ENCODE measurements at places on chromosomes 3 and 15.

- no peak for DNase-seq
Observed at GRCh38 chr15:30941520-30941919, 37.8 kb downstream of the FAN1 start.

DNA sequence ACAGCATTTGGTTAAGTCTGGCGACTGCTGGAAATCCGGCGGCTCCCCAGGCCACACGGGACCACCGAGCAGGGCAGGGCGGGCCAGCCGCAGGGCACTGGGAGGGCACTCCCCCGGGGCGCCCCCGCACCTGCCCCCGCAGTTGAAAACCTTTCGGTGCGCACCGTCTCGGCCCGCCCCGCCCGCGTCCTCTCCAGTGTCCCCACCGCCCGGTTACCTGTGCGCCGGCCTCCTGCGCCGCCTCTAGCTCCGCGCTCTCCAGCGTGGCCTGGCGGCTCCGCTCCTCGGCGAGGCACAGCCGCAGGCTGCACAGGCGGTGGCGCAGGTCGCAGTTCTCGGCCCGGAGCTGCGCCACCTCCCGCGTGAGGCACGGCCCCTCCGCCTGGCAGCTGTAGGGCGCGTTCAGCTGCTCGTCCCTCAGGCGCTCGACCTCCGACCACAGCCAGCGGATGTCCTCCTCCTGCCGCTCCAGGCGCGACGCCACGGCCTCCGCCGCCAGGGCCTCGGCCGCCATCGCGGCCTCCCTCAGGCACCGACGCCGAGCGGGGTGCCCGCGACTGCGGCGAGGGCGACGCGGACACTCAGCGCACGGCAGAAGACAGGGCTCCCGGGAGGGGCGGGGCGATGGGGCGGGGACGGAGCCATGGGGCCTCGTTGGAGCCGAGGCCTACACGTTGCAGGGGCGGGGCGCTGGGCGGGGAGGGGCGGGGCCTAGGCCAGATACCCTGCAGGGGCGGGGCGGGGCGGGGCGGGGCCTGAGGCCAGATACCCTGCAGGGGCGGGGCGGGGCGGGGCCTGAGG, at the start of gene TARS3:
Gene TARS3, minus strand, starts transcription at position 600 of the 801 bp plus-strand sequence. Its CDS starts 86 bp downstream, at position 514.
- peak; percentile 94 for DNase-seq

- peak; percentile 27 for DNase-seq
Observed at GRCh38 chr15:29103824-29104565, 165.6 kb downstream of the NSMCE3 start.

DNA sequence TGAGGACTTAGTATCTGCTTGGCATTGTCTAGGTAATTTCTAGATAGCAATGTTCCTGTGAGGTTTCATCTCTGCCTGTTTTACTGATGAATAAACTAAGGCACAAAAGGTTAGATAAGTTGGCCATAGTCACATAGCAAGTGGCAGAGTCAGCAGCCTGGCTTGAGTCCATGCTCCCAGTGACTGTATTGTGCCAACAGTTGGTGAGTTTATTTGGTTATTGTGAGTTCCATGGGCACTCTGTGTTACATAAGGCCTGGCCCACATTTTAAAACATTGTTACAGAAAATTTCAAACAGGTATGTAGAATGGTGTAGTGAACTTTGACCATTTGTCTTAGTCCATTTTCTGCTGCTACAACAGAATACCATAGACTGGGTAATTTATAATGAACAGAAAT, 15.2 kb downstream of the MCM2 start:
- no peak for DNase-seq

DNA sequence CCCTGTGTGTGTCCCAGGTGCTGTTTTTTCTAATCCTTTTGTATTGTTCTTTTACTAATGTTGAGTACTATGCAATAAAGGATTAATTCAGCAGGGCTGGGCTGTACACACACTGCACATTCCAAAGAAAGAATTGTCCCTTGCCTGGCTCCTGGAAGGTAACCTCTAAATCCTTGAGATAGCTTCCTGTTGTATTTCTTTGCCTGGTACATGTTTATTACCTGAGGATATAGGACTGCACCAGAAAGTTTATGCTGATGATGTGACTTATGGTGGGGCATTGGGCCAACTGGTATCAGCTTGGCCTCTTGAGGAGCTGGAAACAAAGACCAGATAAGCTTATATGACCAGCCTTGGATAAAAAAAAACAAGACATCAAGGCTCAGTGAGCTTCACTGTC, 26.6 kb upstream of the FAN1 start:
- no peak for DNase-seq

- DNase-seq: no peak
Observed at GRCh38 chr15:100783760-100784492, 95.7 kb upstream of the ALDH1A3 start.

DNA sequence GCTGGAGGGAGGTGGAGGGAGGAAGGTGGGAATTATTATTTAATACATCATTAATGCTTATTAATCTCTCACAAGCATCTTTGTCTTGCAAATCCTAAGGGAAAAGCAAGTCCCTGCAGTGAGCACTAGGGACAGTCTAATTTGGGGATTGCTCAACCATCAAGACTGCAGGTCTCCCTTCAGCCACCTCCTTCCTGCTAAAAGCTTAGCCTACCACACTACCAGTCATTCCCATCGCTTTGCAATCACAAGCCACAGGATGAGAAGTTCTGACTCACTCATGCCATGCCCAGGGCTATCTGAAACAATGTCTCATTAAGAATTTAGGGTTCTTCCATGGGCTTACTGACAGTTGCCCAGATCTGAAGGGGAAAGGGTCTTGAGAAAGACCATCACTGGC, 51.0 kb upstream of the EIF1B start:
- DNase-seq: no peak

DNA sequence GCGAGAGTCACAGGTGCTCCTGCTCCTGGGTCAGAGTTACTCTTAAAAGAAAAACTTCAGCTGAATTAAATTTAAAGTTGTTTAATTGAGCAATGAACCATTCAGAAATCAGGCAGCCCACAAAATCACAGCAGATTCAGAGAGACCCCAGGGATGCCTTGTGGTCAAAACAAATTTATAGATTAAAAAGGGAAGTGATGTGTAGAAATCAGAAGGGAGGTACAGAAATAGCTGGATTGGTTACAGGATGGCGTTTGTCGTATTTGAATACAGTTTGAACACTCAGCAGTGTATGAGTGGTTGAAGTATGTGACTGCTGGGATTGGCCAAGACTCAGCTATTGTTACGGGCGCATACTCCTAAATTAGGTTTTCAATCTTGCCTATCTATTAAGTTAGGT, 58.6 kb downstream of the UACA start:
- no peak for DNase-seq

DNA sequence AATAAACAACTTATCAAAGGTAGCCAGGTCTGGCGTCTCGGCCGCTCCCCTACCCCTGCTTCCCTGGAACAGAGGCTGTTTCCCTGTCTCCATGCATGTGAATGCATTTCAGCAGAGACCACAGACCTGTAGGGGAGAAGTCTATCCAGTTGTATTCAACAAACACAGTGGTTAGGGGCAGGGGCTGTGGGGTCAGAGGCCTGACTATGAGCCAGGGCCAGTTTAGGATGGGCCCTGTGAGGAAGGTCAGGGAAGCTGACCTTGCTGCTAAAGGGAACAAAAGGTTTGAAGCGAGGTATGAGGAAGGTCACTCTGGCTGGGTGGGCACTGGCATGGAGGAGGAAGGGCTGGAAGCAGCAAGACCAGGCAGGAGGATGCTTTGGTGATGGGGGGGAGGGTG, 184.6 kb downstream of the XXYLT1 start:
- DNase-seq: no peak

GRCh38 chr15:64045774-64046420, 388 bp downstream of the DAPK2 start:
- DNase-seq: no peak

DNA sequence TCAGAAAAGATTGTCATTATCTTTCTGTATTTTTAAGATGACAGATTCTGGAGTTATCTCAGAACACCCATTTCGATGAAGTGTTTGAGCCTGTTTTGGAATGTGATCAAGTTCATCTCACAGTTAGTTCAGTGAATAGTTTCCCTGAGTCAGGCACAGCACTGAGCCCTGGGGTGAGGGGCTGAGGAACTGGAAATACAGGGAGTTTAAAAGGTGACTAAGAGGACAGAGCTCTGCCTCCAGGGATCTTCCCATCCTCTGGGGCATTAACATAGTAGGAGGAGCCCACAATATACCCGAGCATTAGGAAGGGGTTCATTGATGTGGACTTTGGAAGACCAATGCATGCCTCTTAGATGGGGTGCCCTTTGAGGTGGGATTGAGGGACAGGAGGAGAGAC, 355.1 kb downstream of the CLSTN2 start:
- DNase-seq: no peak

GRCh38 chr3:111541391-111541790, 606 bp upstream of the CD96 start:
- DNase-seq: no peak

DNA sequence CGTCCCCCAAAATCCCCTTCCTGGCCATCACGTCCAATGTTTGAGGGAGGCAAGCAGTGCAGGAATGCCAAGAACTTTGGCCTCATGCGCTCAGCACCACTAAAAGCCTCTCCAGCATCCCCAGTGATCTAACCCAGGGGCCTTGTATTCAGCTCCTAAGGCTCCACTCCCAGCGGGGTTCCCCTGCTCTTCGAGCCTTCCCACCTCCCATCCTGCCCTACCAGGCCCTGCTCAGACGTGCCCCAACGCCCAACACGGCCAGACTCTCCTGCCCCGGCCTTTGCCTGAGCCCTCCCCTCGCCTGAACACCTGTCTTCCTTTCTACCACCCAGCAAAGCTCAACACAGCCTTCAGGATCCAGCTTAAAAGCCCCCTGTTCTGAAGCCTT, 30.5 kb downstream of the PLXND1 start:
- no peak for DNase-seq

DNA sequence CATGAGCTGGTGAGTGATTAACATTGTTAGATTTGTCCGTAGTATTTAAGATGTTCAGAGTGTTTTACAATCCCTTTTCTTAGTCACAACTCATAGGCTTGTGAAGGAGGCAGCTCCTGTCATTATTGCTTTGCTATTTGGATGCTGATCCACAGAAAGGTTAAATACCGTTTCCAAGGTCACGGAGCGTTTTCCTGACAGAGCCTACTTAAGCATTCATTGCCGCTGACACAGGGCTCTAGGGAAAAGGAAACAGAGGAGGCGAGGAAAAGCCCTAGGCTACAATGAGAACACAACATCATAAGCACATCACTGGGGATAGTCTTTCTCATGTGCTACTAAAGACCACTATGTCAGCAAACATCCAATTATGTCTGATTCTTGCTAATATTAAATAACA, 38.5 kb upstream of the CPB1 start:
- no peak for DNase-seq

DNA sequence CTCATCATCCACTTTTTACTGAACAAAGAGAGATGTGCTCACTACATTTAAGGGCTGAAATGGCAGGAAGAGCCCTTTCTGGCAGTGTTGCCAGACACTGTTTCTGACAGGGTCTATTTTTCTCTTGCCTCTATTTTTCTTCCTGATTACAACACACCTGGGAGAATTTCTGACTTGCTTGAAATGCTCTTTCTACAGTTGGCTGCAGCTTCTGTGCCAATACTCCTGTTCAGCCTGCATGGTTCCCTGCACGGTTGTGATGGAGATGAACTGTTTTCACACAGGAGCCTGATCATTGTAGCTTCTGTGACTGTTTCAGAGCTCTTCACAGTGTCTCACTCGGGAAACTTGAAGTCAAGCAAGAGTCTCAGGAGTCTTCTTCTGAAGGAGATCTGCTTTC, 83.0 kb upstream of the DLG1 start:
- DNase-seq: no peak

All from stimulated activated CD4-positive, alpha-beta T cell treated with anti-CD3 and anti-CD28 coated beads, Interleukin-2, amount 100 ng/mL, for 4 hours (primary cell).